Suprapubic skin (tissue), 4 donors: ENCODE measurements at places on chromosomes 6 and 20.

GRCh38 chr6:164107297-164107995 is 692.9 kb downstream of the QKI start:
- DNase-seq: no peak

- DNase-seq: no peak
These were observed 5.9 kb downstream of the GTF2H5 start for GRCh38 chr6:158174024-158174423.

- DNase-seq: no peak
These were observed 131.8 kb upstream of the PROKR2 start for GRCh38 chr20:5448449-5449118.

DNA sequence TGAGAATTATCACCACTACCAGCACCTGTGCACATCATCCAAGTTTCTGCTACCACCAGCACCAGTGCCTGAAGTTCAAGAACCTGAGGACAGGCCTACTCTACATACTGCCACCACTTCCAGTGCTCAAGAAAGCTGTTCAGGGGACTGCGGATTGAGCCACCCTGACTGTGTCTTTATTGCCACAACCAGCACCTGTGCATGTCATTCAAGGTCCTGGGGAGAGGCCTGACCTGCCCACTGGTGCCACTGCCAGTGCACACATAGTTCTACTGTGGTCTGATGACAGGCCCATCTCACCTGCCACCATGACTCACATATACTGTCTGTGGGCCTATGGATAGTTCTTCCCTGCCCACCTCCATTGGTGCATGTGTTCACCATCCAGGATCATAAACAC is 559.4 kb downstream of the COL12A1 start:
- DNase-seq: no peak

DNA sequence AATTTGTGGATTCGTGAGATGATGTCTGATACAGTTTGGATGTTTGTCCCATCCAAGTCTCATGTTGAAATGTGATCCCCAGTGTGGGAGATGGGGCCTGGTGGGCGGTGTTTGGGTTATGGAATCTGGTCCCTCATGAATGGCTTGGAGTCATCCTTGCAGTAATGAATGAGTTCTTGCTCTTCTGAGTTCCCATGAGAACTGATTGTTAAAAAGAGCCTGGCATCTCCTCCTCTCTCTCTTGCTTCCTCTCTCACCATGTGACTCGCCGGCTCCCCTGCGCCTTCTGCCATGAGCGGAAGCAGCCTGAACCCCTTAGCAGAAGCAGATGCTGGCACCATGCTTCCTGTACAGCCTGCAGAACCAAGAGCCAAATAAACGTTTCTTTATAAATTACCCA is 30.5 kb upstream of the RPP40 start:
- no peak for DNase-seq

DNA sequence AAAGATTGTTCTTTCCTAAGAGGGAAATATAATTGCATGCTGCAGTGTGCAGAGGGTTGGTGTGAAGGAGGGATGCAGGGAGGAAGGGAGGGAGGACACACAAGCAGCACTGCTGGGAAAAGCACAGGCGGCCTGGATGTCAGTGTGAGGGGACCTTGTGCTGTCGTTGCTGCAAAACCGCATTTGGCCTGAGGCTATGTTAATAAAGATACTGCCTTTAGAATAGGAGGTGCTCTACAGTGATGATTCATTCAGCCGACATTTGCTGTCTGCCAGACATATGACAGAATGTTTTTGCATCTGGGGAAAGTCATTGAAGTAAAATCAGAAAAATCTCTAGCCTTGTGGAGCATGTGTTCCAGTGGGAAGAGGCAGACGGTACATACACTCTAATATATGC is 50.5 kb upstream of the TRIM26 start:
- DNase-seq: no peak

DNA sequence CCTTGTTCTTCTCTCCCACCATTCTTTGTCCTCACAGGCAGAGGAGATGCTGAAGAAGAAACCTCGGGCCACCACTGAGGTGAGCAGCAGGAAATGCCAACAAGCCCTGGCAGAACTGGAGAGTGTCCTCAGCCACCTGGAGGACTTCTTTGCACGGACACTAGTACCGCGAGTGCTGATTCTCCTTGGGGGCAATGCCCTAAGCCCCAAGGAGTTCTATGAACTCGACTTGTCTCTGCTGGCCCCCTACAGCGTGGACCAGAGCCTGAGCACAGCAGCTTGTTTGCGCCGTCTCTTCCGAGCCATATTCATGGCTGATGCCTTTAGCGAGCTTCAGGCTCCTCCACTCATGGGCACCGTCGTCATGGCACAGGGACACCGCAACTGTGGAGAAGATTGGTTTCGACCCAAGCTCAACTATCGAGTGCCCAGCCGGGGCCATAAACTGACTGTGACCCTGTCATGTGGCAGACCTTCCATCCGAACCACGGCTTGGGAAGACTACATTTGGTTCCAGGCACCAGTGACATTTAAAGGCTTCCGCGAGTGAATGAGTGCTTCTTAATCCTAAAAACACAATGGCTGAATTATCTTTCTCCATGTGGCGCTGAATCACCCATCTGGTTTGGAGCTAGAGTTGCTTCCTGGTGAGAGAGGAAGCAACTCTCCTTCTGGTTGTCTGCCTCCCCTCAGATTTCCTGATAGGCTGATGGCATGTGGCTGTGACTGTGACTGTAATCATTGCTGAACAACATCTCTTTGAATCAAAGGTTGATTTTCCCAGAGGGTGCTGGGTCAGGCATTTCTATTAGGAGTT is 4.6 kb downstream of the MAD2L1BP start:
- DNase-seq: no peak

DNA sequence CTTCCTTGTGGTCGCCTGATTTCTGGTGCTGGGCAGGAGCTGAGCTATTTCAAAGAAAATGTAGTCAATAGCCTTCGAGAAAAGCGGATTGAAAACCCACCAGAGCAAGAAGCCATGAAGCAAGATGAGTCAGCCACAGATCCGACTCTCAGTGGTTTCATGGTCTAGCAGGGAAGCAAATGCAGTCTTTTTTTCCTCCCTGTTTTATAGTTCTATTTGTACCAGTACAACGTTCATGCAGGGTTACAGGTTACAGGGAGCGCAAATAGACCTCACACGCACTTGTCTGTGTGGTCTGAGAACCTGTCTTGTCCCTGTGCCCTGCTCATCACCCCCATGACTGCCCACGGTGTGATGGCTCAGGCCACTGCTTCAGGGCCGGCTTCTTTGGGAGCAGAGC is 309.8 kb upstream of the SUPT3H start:
- DNase-seq: no peak

DNA sequence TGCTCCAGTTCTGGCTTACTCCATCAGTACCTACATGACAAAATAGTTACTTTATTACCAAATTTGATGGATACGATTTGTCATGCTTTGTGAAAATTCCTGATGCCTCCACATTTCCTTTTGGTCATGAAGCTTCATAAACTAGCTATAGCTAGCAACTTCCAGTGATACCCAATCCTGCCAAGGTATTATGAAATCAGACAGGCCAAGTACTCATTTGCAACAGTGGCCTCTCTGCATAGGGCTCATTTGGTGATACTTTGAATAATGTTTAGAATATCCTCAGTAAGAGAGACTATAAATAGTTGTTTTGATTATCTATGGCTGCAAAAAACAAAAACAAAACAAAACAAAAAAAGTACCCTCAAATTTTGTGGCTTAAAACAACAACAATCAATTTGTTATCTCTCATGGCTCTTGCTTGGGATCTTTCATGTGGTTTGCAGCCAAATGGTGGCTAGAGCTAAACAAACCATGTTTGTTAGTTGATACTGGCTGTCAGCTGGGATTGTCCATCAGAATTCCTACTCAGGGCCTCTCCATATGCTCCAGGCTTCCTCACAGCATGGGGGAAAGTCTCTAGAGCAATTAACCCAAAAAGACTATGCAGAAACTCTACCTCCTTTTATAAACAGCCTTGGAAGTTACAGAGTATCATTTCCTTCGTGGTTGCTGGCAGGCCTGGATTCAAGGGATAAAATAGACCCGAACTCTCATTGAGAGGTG is 10.1 kb upstream of the PRL start:
- no peak for DNase-seq

- DNase-seq: no peak
These were observed 50.5 kb downstream of the EBF4 start for GRCh38 chr20:2742934-2743559.
